Aorta (tissue), 5 donors: ENCODE measurements at places on chromosomes 2 and 18.

DNA sequence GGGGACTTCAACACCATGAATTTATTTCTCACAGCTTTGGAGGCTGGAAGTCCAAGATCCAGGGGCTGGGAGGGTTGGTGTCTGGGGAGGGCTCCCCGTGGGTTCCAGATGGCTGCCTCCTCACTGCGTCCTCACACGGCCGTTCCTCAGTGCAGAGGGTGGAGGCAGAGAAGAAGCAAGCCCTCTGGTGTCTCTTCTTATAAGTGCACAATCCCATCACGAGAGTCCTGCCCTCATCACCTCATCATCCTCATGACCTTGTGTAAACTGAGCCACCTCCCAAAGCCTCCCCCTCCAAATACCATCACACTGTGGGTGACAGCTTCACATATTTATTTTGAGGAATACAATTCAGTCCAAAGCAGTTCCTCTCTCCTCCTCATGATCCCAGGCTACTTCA, 26.3 kb downstream of the TMEM163 start:
- H3K36me3 ChIP-seq = no peaks in the 10 kb centered on the region
- no peaks in the 10 kb centered on the region for H3K27me3 ChIP-seq
- H3K4me1 ChIP-seq = no peaks in the 10 kb centered on the region
- DNase-seq = no peak
- H3K27ac ChIP-seq = no peak overlapping the region

DNA sequence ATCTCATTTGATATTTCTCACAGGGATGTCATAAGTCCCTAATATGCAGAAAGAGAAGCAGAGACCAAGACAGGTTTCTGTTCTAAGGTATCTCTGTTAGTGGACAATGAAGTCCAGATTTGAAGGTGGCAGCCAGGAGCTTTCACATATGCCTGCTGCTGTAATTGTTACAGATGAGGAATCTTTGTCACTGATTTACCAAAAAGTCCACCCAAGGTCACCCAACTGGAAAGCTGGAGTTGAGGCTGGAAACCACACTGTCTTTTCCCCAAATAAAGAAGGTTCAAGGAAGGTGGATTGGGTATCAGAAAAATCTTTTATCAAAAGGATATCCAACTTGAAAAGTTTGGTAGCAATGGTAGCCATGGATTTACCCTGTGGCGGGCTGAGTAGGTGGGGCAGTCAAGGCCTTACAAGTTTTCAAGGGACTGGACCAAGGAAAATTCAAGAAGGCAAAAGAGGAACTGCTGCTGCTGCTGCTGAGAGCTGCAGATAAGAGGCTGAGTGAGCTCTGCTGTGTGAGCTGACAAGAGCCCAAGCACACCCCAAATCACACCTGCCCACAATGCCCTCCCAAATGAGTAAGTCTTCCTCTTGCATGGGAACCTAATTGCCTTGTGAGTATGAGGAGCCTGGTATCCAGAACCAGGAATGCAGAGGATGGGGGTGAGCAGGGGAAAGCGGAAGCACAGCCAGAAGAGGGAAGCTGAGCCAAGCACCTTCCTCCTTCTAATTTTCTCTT, 241.2 kb downstream of the ANAPC1 start:
- H3K4me1 ChIP-seq = no peaks in the 10 kb centered on the region
- no peak overlapping the region for H3K27ac ChIP-seq
- no peak overlapping the region for H3K4me3 ChIP-seq
- no peak for DNase-seq
- no peaks in the 10 kb centered on the region for H3K27me3 ChIP-seq

DNA sequence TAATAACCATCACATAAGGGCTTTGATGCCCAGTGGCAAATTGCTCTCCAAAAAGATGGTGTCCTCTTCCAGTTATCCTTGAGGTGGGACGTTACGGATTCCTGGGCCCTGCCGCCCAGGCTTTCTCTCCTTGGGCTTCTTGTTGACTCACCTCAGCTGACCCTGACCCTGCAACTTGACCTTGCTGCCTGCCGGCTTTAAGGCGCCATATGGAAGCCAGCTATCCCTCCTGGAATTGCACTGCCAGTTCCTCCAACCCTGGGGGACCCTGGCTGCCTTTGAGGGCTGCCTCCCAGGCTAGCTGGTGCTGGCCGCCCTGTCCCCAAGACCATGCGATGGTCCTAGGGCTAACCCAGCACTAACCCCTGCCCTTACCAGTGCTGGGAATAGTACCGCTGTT, 28.3 kb upstream of the B3GNT7 start:
- no peak for DNase-seq
- H3K36me3 ChIP-seq = peaks cover 4% of the 10 kb centered on the region
- no peaks in the 10 kb centered on the region for H3K4me1 ChIP-seq
- no peak overlapping the region for H3K4me3 ChIP-seq
- no peaks in the 10 kb centered on the region for H3K27me3 ChIP-seq
- no peak overlapping the region for H3K27ac ChIP-seq

- H3K27ac ChIP-seq = no peak overlapping the region
- no peaks in the 10 kb centered on the region for H3K4me1 ChIP-seq
- no peak overlapping the region for H3K4me3 ChIP-seq
Observed at GRCh38 chr18:31241900-31242409, 76.0 kb upstream of the DSG1 start.

DNA sequence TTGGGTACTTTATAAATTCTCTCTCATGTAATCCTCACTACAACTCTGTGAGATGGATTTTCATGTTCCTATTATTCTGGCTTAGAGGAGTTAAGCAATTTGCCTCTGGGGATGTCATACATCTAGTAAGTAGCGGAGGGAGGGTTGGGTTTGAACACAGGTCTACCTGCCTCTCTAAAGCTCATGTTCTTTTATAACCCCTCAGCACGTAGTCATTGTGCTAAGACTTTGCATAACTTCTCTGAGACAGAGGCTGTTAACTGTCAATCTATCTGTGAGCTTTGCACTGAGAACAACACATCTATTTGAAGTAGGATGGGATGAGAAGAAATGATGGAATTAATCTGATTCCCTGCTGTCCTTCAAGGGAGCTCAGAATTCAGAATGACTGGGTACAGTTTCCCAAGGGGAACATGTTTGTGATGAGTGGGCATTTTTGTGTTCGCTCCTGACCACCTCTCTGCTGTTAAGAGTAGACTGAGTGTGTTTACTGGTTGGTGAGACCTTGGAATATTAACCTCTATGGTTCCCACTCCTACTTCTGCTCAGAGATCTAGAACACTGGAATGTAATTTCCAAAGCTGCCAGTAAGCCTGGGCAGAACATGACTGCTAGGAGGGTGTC, 320.7 kb downstream of the SLC8A1 start:
- no peaks in the 10 kb centered on the region for H3K36me3 ChIP-seq
- H3K27me3 ChIP-seq = no peaks in the 10 kb centered on the region
- H3K4me1 ChIP-seq = peaks cover 6% of the 10 kb centered on the region
- no peak for DNase-seq
- no peak overlapping the region for H3K4me3 ChIP-seq

- no peak overlapping the region for H3K4me3 ChIP-seq
- H3K4me1 ChIP-seq = no peaks in the 10 kb centered on the region
- H3K27me3 ChIP-seq = no peaks in the 10 kb centered on the region
- H3K36me3 ChIP-seq = no peaks in the 10 kb centered on the region
Observed at GRCh38 chr2:145411493-145411892, 891.6 kb upstream of the ZEB2 start.

- no peaks in the 10 kb centered on the region for H3K4me1 ChIP-seq
- H3K27me3 ChIP-seq = no peaks in the 10 kb centered on the region
- H3K36me3 ChIP-seq = no peaks in the 10 kb centered on the region
- no peak for DNase-seq
- no peak overlapping the region for H3K4me3 ChIP-seq
Observed at GRCh38 chr18:42137693-42138375, 182.8 kb downstream of the PIK3C3 start.

- no peak overlapping the region for H3K27ac ChIP-seq
- H3K4me1 ChIP-seq = peaks cover 3% of the 10 kb centered on the region
- no peak overlapping the region for H3K4me3 ChIP-seq
- H3K27me3 ChIP-seq = no peaks in the 10 kb centered on the region
Observed at GRCh38 chr2:151808258-151809072, 19.8 kb downstream of the ARL5A start.

DNA sequence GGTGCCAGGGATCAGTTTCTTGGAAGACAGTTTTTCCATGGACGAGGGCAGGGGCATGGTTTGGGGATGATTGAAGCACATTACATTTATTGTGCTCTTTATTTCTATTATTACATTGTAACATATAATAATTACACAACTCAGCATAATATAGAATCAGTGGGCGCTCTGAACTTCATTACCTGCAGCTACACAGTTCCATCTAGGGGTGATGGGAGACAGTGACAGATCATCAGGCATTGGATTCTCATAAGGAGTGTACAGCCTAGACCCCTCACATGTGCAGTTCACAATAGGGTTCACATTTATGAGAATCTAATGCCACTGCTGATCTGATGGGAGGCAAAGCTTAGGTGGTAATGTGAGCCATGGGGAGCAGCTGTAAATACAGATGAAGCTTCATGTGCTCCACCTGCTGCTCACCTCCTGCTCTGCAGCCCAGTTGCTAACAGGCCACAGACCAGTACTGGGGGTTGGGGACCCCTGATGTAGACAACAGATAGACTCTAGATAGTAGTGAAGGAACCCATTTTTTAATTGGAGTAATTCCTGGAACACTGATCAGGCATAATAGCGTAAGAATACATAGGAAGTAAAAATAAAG, 41.5 kb upstream of the MC4R start:
- no peaks in the 10 kb centered on the region for H3K27me3 ChIP-seq
- H3K36me3 ChIP-seq = no peaks in the 10 kb centered on the region
- H3K27ac ChIP-seq = no peak overlapping the region
- DNase-seq = no peak
- H3K4me3 ChIP-seq = no peak overlapping the region

GRCh38 chr2:240825476-240825875, 5.5 kb upstream of the KIF1A start:
- no peak for DNase-seq
- H3K27ac ChIP-seq = no peak overlapping the region

GRCh38 chr18:54080858-54081257, 143.6 kb downstream of the MBD2 start:
- H3K27ac ChIP-seq = no peak overlapping the region
- H3K27me3 ChIP-seq = no peaks in the 10 kb centered on the region
- no peaks in the 10 kb centered on the region for H3K36me3 ChIP-seq

DNA sequence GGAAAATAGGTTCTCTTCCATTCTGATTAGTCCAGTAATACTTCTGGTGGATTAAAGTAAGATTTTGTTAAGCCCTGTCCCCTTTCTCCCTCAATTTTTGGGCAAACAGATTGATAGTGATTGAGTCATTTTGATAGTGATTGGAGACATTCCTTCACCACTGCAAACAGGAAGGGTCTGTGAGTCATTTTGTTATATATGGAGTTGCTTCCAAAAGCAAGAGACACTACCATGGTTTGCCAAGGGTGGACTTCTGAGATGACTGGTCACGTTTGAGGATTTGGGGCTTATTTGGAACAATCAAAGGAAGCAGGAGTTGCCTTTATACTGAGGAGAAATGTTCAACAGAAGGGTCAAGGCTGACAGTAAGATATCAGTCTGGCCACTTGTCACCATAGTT, 249.9 kb downstream of the PARD3B start:
- no peak for DNase-seq
- H3K4me3 ChIP-seq = no peak overlapping the region
- H3K27me3 ChIP-seq = no peaks in the 10 kb centered on the region
- H3K27ac ChIP-seq = no peak overlapping the region
- no peaks in the 10 kb centered on the region for H3K36me3 ChIP-seq
- H3K4me1 ChIP-seq = peaks cover 1% of the 10 kb centered on the region

DNA sequence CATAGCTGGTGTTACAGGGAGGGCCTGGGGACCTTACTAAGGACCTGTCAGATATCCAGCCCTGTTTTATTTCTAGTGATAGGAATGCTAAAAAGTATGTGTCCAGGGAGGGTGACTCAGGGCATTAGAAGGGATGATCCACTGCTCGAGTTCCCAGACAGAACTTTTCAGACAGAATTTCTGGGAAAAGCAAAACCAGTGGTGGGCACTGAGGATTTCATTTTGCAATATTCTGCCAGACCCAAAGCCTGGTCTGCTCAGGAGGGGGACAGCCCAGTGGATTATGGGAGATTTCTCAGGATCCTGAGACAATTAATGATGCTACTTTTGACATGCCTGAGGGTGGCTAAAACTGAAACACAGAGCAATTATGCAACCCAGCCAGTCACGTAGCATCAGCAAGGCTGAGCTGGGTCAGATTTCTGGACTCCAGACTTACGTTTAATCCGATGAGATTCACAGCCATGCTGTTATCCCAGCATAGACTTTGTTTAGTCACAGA, 4.7 kb upstream of the KCNE4 start:
- no peak overlapping the region for H3K4me3 ChIP-seq
- DNase-seq = no peak
- H3K27me3 ChIP-seq = no peaks in the 10 kb centered on the region
- peaks cover 4% of the 10 kb centered on the region for H3K4me1 ChIP-seq
- peak overlapping the region; percentile 64 for H3K27ac ChIP-seq

GRCh38 chr2:143000599-143000998, 123.1 kb downstream of the KYNU start:
- no peaks in the 10 kb centered on the region for H3K27me3 ChIP-seq
- H3K4me1 ChIP-seq = no peaks in the 10 kb centered on the region
- no peak for DNase-seq
- H3K4me3 ChIP-seq = no peak overlapping the region

DNA sequence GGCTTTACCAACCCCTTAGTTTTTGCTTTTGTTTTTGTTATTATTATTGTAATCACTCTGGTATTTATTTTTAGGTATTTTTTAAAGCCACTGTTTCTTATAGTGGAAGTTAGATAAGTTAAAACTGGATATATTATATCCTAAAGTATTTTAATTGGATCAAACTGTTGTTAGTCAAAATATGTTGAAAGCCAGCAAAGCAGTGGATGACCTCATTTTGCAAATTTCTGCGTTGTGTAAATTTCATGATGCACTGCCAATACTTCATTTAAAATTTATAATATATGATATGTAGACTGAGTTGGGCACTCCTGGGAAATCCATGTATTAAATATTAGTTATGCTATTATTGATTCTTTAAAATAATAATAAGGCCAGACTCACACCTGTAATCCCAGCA, 661.7 kb upstream of the NRXN1 start:
- no peak for DNase-seq
- no peaks in the 10 kb centered on the region for H3K27me3 ChIP-seq
- no peaks in the 10 kb centered on the region for H3K36me3 ChIP-seq
- H3K27ac ChIP-seq = no peak overlapping the region

GRCh38 chr2:95525294-95526035, 40.9 kb upstream of the TRIM43B start:
- no peak overlapping the region for H3K4me3 ChIP-seq
- H3K36me3 ChIP-seq = no peaks in the 10 kb centered on the region
- DNase-seq = no peak
- H3K27ac ChIP-seq = no peak overlapping the region

GRCh38 chr2:228917220-228917619, 353.9 kb downstream of the PID1 start:
- no peaks in the 10 kb centered on the region for H3K36me3 ChIP-seq
- no peak overlapping the region for H3K4me3 ChIP-seq
- peaks cover 4% of the 10 kb centered on the region for H3K4me1 ChIP-seq
- no peaks in the 10 kb centered on the region for H3K27me3 ChIP-seq
- DNase-seq = no peak
- H3K27ac ChIP-seq = no peak overlapping the region

- DNase-seq = no peak
- H3K36me3 ChIP-seq = no peaks in the 10 kb centered on the region
- H3K4me3 ChIP-seq = no peak overlapping the region
- H3K4me1 ChIP-seq = no peaks in the 10 kb centered on the region
- peaks cover 3% of the 10 kb centered on the region for H3K27me3 ChIP-seq
Observed at GRCh38 chr2:16281451-16282335, 341.3 kb downstream of the MYCN start.
